Foreskin keratinocyte (primary cell): ENCODE measurements at places on chromosomes 1 and 21. TPM values are rescaled to one million over a fixed set of nuclear protein-coding genes. Genes with fewer than 3 reads are reported as not detected.

- no peak for DNase-seq
These were observed 220.7 kb downstream of the OMA1 start for GRCh38 chr1:58325866-58326265.

GRCh38 chr1:27275696-27276095 lies 41.3 kb downstream of the WDTC1 start:
- no peak for DNase-seq

IQGAP3 gene
- polyA plus RNA-seq: 7.8 and 11.3 TPM in 2 replicates

GRCh38 chr1:159924025-159924790 lies 1.1 kb downstream of the TAGLN2 start:
- DNase-seq: peak; percentile 67

- peak; percentile 76 for DNase-seq
These were observed 239.1 kb upstream of the SGIP1 start for GRCh38 chr1:66294707-66295370.

IVNS1ABP gene
- polyA plus RNA-seq: 39.8 and 45.6 TPM in 2 replicates

DNA sequence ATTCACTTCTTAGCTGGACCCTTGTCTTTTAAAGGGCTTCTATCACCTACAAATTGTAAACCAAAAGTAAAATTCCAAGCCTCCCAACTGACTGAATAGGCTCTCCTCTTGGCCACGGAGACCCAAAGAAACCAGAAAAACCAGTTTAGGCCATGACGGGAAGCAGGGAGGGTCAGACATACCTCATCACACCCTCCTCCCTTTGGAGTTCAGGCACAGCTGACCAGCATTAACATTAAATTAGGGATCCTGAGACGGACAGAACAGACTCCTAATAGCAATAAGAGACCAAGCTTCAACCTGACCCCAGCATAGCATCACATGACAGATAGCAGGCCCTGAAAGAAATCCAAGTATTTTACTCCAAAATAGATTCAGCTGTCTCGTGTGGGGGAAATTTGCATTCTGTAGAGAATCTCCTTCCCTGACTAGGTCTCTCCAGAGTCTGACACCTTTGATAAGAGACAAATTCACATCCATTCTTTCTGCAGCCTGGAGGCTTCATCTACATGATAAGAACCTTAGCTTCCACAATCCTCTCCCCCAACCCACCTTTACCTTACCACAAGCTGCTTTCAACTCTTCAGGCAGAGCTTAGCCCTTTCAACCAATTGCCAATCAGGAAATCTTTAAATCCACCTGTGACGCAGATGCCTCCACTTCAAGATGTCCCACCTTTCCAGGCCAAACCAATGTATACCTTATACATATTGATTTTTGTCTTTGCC lies 177.1 kb upstream of the RAB4A start:
- DNase-seq: peak; percentile 61

SPRR1A gene
- 9.4 and 21.8 TPM in 2 replicates for polyA plus RNA-seq

- DNase-seq: no peak
These were observed 436.3 kb upstream of the RUNX1 start for GRCh38 chr21:35485364-35485763.
